HT1080 (cell line): ENCODE measurements at places on chromosomes 4 and X.
A peak's percentile ranks its signal among the peaks of the same experiment; 100 is the strongest.

- DNase-seq, result peak; percentile 56
Measured at GRCh38 chr4:170853422-170854021, 763.8 kb upstream of the AADAT start.

DNA sequence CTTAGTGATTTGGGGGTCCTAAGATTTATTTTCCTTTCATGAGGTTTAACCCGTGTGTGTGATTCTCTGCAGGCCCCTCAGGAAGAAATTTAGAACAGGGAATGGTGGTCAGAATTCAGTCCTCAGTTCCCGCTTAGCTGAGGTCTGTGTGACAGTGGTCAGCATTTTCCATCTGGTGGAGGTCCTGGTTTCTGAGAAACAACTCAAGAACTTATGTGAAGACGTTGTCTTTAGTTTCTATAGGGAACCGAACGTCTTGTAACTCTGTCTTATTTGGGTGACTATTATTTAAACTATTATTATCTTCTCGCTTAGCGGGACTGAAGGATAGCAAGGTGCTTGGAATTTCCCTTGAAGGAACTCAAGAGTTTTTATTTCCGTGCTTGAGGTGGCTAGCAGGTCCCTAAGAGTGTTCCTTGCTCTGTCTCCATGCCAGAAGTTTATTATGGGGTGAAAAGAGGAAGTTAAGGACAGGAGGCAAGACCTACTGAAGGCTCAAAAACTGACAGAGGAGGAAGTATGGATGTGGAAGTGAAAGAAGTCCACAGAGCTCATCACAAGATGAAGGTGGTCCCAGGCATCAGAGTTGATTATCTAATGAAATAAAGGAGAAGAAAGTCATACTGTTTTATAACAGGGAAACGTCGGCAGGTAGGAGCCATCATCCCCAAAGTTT, 9.4 kb downstream of the MGST2 start:
- DNase-seq, result no peak

GRCh38 chr4:65635051-65635821, 35.1 kb downstream of the EPHA5 start:
- DNase-seq, result no peak

DNA sequence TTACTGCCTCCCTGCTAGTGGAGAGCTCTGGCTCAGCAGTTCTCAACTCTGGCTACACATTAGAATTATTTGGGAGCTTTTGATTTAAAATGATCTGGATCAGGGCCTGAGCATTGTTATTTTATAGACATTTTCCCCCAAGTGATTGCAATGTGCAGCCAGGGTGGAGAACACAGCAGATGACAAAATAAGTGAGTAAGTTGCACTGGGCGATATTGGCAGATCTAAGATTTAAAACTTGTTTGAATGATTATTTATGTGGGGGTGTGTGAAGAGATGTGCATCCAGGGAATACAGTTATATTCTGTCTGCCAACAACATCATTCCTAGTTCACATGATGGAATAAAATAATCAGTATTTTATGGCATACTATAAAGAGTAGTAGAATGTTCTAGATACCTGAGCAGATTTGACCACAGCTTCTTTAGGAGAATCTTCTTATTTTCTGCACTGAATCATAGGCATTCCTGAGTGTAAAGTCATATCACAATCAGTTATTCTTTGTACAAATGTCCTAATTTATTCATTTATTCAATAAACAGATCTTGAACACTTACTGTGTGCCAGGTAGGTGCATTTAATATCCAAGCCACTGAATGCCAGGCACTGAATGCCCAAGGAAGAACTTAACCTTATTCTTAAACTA, 123.9 kb downstream of the UCHL1 start:
- DNase-seq, result no peak

DNA sequence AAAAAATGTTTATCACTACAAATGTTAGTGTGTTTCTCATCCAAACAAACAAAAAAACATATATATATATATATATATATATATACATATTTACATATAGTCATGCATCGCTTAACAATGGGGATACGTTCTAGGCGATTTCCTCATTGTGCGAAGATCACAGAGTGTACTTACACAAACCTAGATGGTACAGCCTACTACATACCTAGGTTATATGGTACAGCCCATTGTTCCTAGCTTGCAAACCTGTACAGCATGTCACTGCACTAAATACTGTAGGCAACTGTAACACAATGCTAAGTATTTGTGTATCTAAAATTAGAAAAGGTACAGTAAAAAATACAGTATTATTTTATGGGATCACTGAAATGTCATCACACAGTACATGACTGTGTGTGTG, 16.4 kb upstream of the TMSB4X start:
- DNase-seq, result no peak

GRCh38 chr4:101762025-101762424, 28.5 kb upstream of the BANK1 start:
- DNase-seq, result no peak

DNA sequence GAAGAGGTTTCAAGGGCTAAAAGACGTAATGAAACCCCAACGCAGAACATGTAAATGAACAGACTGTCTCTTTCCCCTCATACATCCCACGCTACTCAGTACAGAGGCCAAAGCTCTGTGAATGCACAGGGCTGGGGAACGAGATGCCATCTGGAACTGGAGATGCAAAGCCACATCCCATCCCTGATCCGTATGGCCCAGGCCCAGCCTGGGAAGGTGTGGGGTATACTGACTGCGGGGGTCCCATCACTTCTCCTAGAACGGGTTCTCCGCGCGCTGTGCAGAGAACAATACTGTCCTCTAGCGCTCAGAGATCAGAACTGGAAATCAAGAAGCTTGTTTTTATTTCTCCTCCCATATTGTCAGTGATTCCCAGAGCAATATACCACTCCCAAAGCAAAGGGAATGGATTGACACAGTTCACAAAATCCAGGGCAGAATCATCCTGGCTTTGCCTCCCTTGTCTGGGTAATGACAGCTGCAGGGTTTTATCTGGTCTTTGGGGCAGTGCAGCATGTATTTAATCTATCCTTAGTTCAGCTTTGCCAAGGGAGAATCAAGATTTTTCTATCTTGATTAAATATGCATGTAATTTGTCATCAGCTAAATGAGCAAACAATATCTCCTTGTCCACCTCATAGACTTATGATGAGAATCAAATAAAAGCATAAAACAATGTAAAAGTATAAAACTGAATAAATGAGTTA, 47.3 kb upstream of the TLR3 start:
- DNase-seq, result peak; percentile 46

DNA sequence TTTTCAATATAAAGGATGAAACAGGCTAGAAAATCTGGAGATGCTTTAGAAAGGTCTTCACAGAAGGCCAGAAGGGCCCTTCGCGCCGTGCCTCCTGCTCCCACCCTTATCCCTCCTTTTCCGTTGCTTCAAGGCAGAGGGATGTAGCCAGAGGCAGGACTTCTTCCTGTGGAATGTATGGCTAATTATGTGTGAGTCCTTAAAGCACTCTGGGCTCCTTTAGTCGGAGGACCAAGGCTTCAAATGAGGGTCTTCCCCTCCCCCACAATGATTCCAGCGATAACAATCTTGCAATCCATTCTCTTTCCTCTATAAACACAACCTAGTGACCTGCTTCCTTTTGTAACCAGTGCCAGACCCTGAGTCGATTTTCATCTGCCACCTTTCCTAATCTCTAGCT, 103.5 kb downstream of the GPC3 start:
- DNase-seq, result no peak

- no peak for DNase-seq
Measured at GRCh38 chr4:38673130-38673978, 9.4 kb downstream of the KLF3 start.

DNA sequence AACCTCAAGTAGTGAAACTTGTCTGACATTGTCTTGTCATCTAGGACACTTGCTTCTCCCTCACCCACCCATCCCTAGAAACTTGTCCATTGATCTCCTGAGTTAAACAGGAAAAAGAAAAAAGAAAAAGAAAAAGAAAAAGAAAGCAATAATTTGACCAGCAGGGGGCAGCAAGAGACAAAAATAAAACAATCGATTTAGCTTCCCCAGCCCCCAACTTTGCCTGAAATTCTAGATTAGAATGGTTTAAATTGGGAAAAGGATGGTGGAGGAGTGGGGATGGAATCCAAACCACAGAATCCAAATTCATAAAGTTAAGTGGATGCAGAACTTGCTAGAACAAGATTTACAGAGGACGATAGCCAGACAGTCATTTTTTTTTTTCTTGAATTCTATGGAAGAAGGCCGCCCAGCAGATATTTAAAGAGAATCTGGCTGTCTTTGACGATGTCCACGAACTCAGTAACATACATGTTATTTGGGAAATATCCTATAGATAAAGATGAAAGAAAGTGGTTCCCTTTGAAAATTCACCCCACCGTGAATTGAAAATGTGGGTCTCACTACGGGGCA, 282.9 kb downstream of the USP46 start:
- DNase-seq, result peak; percentile 63

DNA sequence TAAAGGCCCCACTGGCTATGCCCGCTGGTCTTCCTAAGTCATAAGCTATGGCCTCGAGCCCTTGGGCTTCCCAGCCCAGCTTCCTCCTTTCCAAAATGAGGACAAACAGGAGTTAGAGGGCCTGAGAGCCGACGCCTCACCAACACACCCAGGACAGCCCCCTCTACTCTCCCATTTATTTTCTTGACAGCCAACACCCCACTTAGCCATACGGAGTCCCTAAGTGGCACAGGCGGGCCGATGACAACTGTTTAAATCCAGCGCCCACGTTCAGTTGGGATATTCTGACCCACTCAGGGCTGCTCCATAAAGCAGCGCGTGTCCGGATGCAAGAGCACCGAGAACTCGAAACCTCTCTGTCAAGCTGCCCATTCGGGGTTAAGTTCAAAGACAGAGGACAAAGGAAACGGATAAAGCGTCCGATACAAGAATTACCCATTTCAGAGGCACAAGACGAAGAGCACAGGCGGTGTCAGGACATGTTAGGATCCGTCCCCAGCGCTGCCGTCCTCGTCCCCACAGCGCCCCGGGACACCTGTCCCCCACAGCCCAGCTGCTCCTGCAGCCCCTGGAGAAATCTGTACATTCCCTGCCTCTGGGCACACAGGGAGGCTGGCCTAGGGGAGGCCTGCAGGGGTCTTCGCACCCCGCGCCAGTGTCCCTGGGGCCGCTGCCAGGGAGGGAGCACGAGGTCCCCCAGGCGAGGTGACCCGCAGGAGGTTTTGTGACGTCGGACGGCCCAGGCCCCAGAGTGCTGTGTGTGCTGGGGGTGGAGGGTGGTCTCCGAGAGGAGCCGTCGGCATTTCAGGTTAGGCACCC, 1.2 kb downstream of the PRKX start:
- no peak for DNase-seq
